Activated CD8-positive, alpha-beta T cell treated with anti-CD3 and anti-CD28 coated beads, Interleukin-2, amount 10 ng/mL, durations not matched to agents 7 days and 5 days (primary cell): ENCODE measurements at places on chromosomes 7 and 10. TPM values are rescaled to one million over a fixed set of nuclear protein-coding genes. Genes with fewer than 3 reads are reported as not detected.

DNA sequence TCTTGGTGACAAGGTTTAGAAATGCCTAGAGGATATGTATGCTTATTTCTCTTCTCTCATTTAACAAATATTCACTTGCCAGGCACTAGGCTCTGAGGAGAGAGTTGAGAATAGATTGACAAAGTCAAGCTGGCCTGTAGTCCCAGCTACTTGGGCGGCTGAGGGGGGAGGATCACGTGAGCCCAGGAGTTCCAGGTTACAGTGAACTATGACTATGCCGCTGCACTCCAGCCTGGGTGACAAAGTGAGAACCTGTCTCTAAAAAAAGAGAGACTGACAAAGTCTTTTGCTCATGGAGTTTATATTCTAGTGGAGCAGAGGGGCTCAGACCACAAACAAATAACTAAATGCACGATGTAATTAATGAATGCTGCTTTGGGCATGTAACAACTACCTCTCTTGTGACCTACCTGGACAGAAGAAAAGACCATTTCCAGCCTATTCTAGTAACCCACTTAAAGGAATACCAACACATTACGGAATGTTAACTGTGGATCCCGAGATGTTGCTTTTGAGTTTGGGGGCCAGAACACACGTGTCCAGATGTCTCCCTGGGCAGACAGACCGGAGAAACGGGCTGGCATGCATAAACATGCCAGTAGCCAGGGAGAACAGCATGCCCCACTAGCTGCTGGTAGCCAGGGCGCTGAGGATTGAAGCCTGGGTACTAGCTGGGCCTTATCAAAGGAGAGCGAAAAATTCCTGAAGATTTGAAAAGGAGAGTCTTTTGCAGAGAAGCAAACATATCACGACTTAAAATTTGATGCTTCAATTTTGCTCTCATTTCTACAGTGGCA is 2.6 kb upstream of the BMPR1A start:
- peaks cover 28% of the 10 kb centered on the region for H3K27me3 ChIP-seq
- no peak overlapping the region for H3K27ac ChIP-seq
- H3K36me3 ChIP-seq = peaks cover 5% of the 10 kb centered on the region

- H3K4me3 ChIP-seq = no peak overlapping the region
- no peaks in the 10 kb centered on the region for H3K36me3 ChIP-seq
- no peaks in the 10 kb centered on the region for H3K4me1 ChIP-seq
- H3K27ac ChIP-seq = no peak overlapping the region
Observed at GRCh38 chr10:114347241-114347640, 57.1 kb downstream of the AFAP1L2 start.

GRCh38 chr10:17289763-17290162 is 61.7 kb downstream of the VIM start:
- peaks cover 6% of the 10 kb centered on the region for H3K4me1 ChIP-seq
- no peak for DNase-seq
- H3K27ac ChIP-seq = no peak overlapping the region
- H3K27me3 ChIP-seq = peaks cover 9% of the 10 kb centered on the region
- no peaks in the 10 kb centered on the region for H3K36me3 ChIP-seq
- H3K4me3 ChIP-seq = no peak overlapping the region

GRCh38 chr7:113404245-113404644 is 285.9 kb upstream of the SMIM30 start:
- no peaks in the 10 kb centered on the region for H3K36me3 ChIP-seq
- H3K27me3 ChIP-seq = no peaks in the 10 kb centered on the region
- H3K4me1 ChIP-seq = no peaks in the 10 kb centered on the region
- no peak overlapping the region for H3K4me3 ChIP-seq
- DNase-seq = no peak
- H3K27ac ChIP-seq = peak overlapping the region; percentile 55

DNA sequence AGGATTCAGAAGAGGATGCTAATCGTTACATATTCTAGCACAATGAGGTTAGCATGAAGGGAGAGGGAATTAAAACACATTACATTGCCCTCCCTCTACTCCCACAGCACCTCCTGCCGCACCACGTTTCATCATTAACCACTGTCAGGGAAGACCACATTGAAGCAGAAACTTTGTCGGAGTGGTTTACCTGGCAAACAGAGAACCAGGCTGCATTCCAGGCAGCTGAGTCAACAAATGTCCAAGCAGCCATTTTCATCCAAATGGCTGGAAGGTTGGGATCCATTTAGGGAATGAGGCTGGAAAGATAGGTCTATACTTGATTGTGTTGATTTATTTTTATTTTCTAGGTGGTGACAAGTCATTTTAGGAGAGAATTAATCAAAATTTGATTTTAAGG is 273.6 kb downstream of the DYNC1I1 start:
- H3K27me3 ChIP-seq = peaks cover 4% of the 10 kb centered on the region
- no peaks in the 10 kb centered on the region for H3K4me1 ChIP-seq
- no peak overlapping the region for H3K27ac ChIP-seq
- DNase-seq = no peak
- no peaks in the 10 kb centered on the region for H3K36me3 ChIP-seq

CDNF gene
- total RNA-seq = 1.2 TPM

DNA sequence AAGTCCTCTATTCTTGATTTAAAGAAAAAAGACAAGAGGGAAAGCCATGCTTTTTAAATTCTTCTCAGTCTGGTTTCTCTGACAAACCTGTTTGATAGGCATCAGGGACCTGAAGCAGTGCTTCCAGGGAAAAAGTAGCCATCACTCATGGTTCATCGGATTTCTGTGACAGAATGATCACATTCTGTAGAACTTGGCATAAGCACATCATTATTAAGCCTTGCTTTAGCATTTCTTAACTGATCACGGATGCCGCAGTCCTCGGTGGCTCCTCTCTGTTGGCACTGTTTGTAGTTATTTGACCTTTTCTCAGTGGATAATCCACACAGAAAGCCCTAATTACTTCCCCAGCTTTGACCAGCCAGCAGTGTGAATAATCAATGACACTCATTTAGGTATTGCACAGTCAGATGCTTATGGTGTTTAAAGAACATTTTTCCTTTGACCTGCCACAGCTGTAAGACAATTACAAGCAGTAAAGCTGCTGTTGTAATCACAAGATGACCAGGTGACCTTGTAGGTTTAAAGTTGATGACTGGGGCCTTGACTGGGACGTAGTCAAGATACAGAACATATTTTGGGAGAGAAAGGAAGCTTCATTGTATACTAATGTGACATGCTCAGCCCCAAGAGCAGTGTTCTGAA is 64.4 kb upstream of the SKAP2 start:
- H3K4me1 ChIP-seq = no peaks in the 10 kb centered on the region
- H3K4me3 ChIP-seq = no peak overlapping the region
- DNase-seq = no peak
- H3K36me3 ChIP-seq = no peaks in the 10 kb centered on the region
- H3K27me3 ChIP-seq = peaks cover 8% of the 10 kb centered on the region

GRCh38 chr10:124229989-124230634 is 136.7 kb upstream of the CHST15 start:
- peak overlapping the region; percentile 75 for H3K27ac ChIP-seq
- no peaks in the 10 kb centered on the region for H3K27me3 ChIP-seq
- H3K4me1 ChIP-seq = no peaks in the 10 kb centered on the region
- H3K4me3 ChIP-seq = peak overlapping the region; percentile 13
- peaks cover 24% of the 10 kb centered on the region for H3K36me3 ChIP-seq

PRSS37 gene
- total RNA-seq = not detected

DNA sequence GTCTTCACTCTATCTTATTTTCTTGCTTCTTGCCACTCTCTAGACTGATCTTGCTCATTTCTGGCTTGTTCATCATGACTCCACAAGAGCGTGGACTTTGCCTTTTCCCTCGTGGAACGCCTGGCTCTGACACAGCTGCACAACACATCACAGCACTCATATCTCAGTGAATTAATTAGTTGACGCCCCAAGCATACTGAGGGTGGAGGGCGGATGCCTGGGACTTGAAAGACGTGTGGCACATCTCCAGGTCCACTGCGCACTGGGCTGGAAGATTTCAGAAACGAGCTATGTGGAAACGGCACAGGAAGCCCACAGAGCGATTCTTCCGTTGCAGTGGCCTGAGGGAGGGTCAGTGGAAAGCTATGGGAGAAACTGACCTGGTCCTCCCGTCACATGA is 23.6 kb upstream of the PLEKHA1 start:
- peaks cover 4% of the 10 kb centered on the region for H3K27me3 ChIP-seq
- DNase-seq = no peak
- H3K4me3 ChIP-seq = no peak overlapping the region
- H3K36me3 ChIP-seq = no peaks in the 10 kb centered on the region

AUTS2 gene
- 16.3 TPM for total RNA-seq

GRCh38 chr10:63753808-63754207 is 232.6 kb downstream of the REEP3 start:
- no peaks in the 10 kb centered on the region for H3K36me3 ChIP-seq
- H3K4me1 ChIP-seq = no peaks in the 10 kb centered on the region
- H3K27ac ChIP-seq = no peak overlapping the region
- no peak for DNase-seq

AMPH gene
- not detected for total RNA-seq

GRCh38 chr10:7134448-7134847 is 276.4 kb downstream of the SFMBT2 start:
- no peak overlapping the region for H3K27ac ChIP-seq
- no peak overlapping the region for H3K4me3 ChIP-seq
- peaks cover 28% of the 10 kb centered on the region for H3K27me3 ChIP-seq
- DNase-seq = no peak

SDK1 gene
- 0.05 TPM for total RNA-seq

AKR1C8 gene
- total RNA-seq = 0.18 TPM

DNA sequence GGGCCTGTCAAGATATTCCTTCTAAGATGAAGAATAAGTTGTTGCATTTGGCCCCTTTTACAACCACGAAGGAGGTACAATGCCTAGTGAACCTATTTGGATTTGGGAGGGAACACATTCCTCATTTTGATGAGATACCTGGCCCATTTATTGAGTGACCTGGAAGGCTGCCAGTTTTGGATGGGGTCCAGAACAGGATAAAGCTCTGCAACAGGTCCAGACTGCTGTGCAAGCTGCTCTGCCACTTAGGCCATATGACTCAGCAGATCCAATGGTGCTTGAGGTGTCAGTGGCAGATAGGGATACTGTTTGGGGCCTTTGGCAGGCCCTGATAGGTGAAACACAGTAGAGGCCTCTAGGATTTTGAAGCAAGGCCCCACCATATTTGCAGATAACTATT is 704.6 kb downstream of the CCSER2 start:
- no peak for DNase-seq
- no peak overlapping the region for H3K27ac ChIP-seq
- H3K27me3 ChIP-seq = no peaks in the 10 kb centered on the region
- no peak overlapping the region for H3K4me3 ChIP-seq
- H3K4me1 ChIP-seq = no peaks in the 10 kb centered on the region

DNA sequence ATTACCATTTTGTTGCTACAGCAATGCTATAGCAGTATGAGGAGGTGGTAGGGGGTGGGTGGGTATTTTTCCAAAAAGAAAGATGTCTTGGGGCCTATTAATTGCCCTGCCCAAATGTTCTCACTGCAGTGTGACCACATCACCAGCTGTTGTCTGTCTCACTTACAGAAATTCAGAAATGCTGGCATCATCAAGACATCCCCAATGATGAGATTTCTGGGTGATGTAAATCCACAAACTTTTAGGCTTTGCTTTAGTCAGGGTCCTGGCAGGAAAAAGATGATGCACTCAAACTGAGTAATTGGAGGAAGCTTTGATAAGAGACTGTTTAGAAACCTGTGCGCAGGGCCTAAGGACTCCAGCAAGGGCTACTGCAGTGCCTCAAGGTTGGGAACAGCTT is 56.2 kb upstream of the OPN4 start:
- no peak overlapping the region for H3K27ac ChIP-seq
- no peaks in the 10 kb centered on the region for H3K4me1 ChIP-seq
- peaks cover 7% of the 10 kb centered on the region for H3K27me3 ChIP-seq
- H3K36me3 ChIP-seq = no peaks in the 10 kb centered on the region

DNA sequence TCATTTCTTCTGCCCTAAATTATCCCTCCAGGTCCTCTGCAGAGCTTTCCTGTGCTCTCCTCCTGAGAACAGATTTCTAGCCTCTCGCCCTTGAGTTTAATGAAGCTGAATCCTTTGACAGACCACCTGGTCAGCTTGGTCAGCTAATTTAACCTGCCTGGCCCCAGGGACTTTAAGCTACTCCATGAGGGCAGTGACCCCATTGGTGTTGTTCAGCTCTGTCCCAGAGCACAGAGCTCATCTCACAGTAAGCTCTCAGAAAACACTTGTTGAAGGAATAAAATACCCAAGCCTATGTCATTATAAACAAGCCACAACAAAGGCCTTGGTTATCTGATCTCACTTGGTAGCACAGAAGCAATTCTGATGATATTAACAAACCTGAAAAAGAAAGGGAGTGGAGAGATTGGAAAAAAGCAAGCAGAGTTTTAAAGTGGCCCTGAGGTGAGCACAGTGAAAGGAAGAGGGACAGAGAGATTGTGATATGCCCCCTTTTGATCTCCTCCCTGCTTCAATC is 24.4 kb downstream of the SLC26A4 start:
- no peak overlapping the region for H3K27ac ChIP-seq
- peaks cover 5% of the 10 kb centered on the region for H3K4me1 ChIP-seq
- H3K27me3 ChIP-seq = no peaks in the 10 kb centered on the region
- H3K36me3 ChIP-seq = no peaks in the 10 kb centered on the region

NAT16 gene
- total RNA-seq = not detected

DNA sequence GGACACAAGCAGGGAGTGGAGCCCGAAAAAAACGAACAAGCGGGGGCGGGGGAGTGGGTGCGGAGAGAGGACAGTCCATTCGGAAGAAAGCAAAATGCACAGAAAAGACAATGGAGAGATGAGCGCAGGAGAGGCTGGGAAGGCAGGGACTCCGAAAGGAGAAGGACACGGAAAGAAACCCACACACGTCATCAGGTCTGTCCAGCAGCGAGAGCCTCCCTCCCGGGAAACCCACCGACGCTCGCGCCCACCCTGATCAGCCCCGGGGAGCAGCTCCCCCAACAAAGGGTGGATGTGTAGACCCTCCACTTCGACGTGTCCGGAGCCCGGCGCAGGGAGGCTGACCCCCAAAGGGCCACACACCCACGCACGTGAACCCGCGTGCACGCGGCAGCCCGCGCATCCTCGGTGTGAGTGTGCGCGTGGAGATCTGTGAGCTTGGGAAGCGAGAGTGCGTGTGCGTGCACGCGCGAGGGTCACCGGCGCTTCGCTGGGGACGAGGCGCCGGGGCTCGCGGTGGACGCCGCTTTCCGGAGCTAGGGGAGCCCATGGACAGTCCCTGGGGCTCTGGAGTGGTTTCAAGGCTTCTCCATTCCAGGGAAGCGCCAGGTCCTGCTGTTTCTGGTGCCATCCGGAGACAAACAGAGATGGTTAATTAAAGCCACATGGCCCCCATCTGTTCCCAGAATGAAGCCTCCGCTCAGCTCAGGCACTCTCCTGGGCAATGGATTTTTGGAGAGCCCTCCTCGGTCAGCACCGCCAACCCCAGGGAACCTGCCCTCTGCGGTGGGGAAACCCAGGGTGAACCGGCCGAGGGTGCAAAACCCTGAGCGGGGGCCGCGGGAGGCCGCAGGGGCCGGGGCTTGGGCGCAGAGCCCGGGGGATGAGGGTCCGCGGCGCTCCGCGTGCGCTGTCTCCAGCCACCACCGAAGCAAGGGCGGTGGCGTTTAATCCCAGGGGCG is 916 bp downstream of the LAMB1 start:
- DNase-seq = no peak
- peaks cover 60% of the 10 kb centered on the region for H3K27me3 ChIP-seq
- no peaks in the 10 kb centered on the region for H3K36me3 ChIP-seq
- peak overlapping the region; percentile 64 for H3K4me3 ChIP-seq

ANKRD61 gene
- 0.29 TPM for total RNA-seq
